ENCODE measurements at places on chromosomes 2 and 18. TPM values are rescaled to one million over a fixed set of nuclear protein-coding genes. Genes with fewer than 3 reads are reported as not detected.

Gene ZAP70
- total RNA-seq = 0.44 TPM

Gene POTEC
- total RNA-seq = not detected

Gene EIPR1
- total RNA-seq = 19.9 TPM

Gene TMEM247
- total RNA-seq = not detected

Gene RRM2
- 33.6 TPM for total RNA-seq

Gene CAPN14
- 0.24 TPM for total RNA-seq

Gene GREB1
- total RNA-seq = 0.55 TPM

Gene CASP8
- 11.4 TPM for total RNA-seq

Gene NT5DC4
- total RNA-seq = not detected

Gene NEU2
- total RNA-seq = not detected

Gene C18orf54
- 5.4 TPM for total RNA-seq

Gene WNT6
- 0.42 TPM for total RNA-seq

Gene FMNL2
- total RNA-seq = 44.0 TPM

Gene DOK6
- 4.6 TPM for total RNA-seq

Gene CAVIN2
- total RNA-seq = 6.6 TPM

Gene PIKFYVE
- total RNA-seq = 38.8 TPM

Gene CUL3
- total RNA-seq = 72.6 TPM

Gene DYNAP
- not detected for total RNA-seq

Gene RUFY4
- not detected for total RNA-seq

Gene RAD51AP2
- total RNA-seq = not detected

Gene TLX2
- total RNA-seq = not detected

Gene DQX1
- total RNA-seq = 0.26 TPM

Gene SLC35G4
- not detected for total RNA-seq

Gene STPG4
- 0.37 TPM for total RNA-seq

Gene VWA3B
- total RNA-seq = not detected

Gene PPP1R1C
- total RNA-seq = 1.5 TPM

Gene IL1F10
- not detected for total RNA-seq

Gene TSPYL6
- total RNA-seq = not detected

Gene ZBTB7C
- total RNA-seq = 0.11 TPM

Gene TFCP2L1
- total RNA-seq = not detected

Gene IL1RN
- not detected for total RNA-seq

Gene KIF1A
- 4.3 TPM for total RNA-seq

Gene OBSL1
- total RNA-seq = 168 TPM

Gene SH3BP4
- total RNA-seq = 60.1 TPM

Data from osteocyte (in vitro differentiated cells).